ENCODE measurements at places on chromosomes 7 and 10.
A peak's percentile ranks its signal among the peaks of the same experiment; 100 is the strongest.

DNA sequence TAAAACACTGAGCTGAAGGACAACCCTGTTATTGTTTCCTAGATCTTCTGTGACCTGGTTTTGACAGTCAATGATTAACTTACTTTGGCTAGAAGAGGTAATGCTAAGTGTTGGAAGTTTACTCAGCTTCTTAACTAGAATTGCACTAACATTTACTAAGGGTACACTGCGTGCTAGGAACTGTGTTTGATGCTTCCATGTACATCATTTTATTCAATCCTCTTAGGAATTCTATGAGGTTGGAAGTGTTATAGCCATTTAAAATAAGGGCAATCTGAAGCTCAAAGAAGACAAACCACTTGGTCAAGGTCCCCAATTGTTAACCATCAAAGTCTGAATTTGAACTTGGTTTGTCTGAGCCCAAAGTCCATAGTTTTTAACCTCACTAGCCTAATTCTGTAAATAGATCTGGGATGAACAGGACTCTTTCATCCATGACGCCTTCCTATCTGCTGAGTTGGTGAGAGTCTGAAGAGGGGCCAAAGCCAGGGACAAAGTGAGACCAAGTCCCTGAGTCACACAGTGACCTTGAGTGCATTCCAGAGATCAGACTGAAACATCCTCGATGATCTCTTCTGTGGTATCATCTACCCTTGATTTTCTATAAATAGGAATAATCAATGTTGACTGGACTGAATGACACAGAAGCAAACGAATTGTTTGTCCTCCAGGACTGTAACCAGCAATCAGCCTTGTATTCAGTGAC, 29.2 kb upstream of the ZNRF2 start:
- DNase-seq: no peak

DNA sequence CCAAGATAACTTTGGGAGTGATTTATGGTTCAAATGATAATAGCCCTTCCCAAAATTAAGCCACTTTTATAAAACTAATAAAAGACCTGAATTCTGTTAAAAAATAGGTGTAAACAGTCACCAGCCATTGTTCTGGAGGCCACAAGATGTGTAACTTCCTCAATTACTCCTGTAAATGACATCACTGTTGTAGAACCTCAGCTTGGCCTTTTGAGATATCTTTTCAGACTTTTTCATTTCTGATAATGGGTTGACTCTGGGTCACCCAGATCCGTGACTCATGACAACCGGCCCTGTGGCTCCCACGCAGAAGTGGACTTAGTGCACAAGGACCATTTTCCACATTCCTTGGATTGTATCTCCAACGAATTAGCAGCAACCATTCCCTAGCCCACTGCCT, 106.6 kb downstream of the DKK1 start:
- no peak for DNase-seq

DNA sequence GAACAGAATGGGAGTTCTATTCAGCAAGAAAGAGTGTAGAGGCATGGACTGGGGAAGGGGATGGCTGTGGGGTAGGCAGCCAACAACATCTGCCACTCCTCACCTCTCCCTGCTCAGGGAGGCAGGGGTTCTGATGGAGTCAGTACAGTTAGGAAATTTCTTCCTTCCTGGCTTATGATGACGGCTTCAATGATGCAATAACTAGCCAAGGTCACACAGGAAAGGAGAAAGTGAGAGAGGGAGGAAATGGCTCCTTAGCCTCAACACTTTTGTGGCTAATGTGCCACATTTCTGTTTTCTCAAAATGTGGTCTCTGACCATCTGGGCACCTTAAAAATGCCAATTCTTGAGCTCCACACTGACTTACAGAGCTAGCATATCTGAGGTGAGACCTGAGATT, 79.3 kb upstream of the PDZD8 start:
- DNase-seq: no peak

GRCh38 chr7:88040694-88041093, 106.6 kb downstream of the ADAM22 start:
- no peak for DNase-seq

GRCh38 chr7:22185559-22185958, 171.4 kb downstream of the RAPGEF5 start:
- no peak for DNase-seq

GRCh38 chr10:63720072-63720537, 198.9 kb downstream of the REEP3 start:
- DNase-seq: peak; percentile 64

GRCh38 chr10:119166564-119166963, 1.1 kb upstream of the SFXN4 start:
- no peak for DNase-seq

DNA sequence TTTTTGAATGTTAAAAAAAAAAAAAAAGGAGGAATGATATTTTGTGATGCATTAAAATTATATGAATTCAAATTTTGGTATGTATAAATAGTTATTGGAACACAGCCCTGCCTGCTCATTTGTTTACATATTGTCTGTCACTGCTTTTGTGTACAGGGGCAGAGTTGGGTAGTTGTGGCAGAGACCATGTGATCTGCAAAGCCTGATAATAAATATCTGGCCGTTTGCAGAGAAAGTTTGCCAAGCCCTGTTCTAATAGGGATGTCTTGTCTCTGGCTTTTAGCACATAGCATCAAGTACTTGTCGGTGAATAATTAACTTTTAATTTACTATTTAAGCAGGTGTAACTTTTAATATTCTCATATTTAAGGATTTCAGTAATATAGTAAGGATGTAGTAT, 19.8 kb downstream of the TSPAN13 start:
- no peak for DNase-seq

DNA sequence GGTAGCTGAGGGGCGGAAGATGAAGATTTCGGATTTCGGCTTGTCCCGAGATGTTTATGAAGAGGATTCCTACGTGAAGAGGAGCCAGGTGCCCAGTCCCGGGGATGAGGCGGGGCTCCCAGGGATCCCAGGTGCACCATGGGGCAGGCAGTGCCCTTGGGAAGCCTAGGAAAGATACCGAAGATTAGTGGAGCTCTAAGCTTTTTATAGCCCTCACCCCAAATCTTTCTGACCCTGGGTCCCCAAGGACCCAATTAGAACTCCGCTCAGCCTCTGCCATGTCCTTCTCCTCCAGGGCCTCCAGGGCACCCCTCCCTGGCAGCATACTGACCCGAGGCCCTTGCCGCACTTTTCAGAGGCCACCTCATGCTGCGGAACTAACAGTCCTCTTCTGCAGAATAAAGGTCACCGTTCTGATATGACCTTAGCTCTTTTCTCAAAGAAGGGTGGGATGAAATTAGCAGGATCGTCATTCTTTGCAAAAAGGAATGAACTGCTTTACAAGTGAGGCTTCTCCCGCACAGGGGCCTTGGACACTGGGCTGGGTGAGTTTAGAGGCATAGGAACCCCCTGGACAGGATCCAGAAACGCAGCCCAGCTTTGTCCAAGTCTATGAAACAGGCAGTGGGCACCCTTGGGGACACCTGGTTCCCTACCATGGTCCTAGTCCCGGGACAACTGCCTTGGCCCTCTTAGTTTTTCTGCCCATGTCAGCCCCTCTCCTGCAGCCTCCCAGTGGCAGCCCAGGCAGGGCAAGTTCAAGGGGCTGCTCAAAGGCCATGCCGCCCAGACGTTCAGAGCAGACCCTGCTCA, 17.9 kb upstream of the CSGALNACT2 start:
- no peak for DNase-seq

DNA sequence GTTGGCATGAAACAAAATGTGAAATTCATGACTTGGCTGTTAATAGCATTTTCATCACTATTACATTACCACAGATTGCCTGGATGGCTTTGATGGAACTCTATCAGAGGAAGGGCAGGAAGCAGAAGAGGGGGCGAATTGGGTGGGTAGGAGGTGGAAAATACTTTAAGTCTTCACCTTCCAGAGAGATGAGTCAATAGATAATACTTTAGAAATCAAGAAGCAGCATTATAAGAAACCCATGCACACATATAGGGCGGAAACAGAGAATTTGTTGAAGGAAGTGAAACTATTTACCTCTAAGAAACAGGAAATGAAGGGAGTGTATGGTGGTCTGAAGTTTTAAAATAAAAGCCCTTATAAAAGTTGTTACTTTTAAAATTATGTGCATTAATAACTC, 152.1 kb upstream of the TARP start:
- DNase-seq: no peak

DNA sequence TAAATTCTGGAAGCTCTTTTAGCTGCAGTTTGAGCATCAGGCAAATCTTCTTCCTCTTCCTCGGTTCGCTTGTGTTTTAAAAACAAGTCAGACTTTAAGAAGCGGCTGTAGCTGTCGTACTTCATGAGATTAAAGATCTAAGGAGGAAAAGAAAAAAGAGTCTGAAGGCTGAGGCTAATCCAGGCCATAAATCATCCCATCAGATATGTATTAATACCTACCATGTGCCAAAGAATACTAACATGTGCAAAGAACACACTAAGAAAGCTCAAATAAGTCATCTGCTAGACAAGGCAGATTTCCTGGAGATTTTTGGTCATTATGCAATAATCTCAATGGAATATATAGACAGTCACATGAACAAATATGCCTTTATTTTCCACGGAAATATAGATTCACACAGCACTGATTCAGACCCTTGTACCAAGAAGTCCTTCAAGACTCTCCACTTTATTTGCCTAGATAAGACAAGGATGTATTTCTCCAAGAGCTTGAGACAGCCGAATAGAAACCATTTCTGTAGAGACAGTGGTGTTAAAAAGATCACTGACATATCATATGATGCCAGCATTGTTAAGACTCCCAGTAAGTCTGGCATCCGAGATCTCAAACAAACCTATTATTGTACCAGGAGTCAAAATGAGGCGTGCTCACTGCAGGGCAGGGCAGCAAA, 42.3 kb downstream of the RGS10 start:
- DNase-seq: no peak

- DNase-seq: peak; percentile 24
Measured at GRCh38 chr10:80168679-80169380, 36.3 kb downstream of the PLAC9 start.

GRCh38 chr10:47260505-47261111, 39.4 kb upstream of the GDF10 start:
- DNase-seq: no peak

- DNase-seq: peak; percentile 89
Measured at GRCh38 chr7:153422291-153423209, 629.6 kb upstream of the DPP6 start.
